ENCODE measurements at places on chromosomes 12 and 14. TPM values are rescaled to one million over a fixed set of nuclear protein-coding genes. Genes with fewer than 3 reads are reported as not detected.

The GZMH gene
- total RNA-seq = 9.6 TPM

The FAM181A gene
- total RNA-seq = not detected

The TROAP gene
- total RNA-seq = 1.3 TPM

- DNase-seq = no peak
Observed at GRCh38 chr12:2359725-2360629, 307.2 kb downstream of the CACNA1C start.

DNA sequence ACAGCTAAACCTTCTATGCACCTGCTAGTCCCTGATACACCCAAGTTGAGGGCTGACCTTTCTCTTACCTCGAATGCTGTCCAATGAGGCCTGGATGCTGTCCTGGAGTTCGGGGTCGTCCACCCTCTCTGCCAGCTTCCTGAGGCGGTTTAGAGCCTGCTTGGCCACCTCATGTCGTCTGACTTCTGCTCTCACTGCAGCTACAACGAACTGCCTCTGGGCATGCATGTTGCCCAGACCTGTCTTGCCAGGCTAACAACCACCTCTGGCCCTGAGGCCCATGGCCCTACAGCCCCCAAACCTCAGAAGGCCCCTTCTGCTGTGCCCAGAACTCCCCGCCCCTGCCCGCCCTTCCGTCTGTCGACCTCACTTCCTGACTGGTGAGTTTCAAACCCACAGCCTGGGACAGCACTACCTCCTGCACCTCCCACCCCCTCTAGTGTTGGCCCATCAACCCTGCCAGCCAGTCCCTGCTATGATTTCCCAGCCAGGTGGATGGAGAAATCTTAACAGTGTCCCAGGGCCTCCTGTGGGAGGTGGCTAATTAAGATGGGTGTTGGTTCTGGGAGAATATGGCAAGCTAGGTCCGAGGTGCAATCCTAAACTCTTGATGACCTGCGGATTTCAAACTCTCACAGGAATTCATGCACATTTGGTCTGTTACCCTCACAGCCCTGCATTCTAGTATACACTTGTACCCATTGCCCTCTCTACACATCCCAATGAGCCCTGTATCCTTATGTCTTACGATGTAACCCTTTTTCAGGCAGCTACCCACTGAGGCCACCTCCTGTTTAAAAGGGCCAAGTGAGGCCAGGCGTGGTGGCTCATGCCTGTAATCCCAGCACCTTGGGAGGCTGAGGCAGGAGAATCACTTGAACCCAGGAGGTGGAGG, 2.7 kb upstream of the TSPAN31 start:
- peak; percentile 78 for DNase-seq

GRCh38 chr12:66800046-66800445, 121.2 kb upstream of the GRIP1 start:
- DNase-seq = no peak

GRCh38 chr14:55733599-55733998, 153.6 kb downstream of the KTN1 start:
- DNase-seq = no peak

- no peak for DNase-seq
Observed at GRCh38 chr12:122830517-122831214, 4.6 kb upstream of the HIP1R start.

DNA sequence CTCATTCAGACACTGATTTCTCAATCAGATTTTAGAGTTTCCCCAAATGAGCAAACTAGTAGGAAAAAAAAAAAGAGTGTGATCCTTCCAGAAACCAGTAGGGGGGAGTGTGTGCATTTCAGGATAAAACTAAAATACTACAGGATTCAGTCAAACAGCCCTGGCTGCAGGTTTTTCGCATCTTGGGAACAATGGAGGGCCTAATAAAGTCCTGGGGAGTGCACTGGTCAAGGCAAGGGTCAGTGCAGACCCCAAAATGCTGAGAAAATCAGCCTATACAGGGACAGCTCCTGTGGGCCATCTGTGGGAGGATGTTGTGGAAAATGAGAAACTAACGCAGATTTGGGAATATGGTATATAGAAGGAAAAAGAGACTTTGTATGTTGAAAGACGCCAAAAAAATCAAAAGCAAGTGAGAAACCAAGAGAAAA, 22.2 kb upstream of the ABCD4 start:
- DNase-seq = no peak

DNA sequence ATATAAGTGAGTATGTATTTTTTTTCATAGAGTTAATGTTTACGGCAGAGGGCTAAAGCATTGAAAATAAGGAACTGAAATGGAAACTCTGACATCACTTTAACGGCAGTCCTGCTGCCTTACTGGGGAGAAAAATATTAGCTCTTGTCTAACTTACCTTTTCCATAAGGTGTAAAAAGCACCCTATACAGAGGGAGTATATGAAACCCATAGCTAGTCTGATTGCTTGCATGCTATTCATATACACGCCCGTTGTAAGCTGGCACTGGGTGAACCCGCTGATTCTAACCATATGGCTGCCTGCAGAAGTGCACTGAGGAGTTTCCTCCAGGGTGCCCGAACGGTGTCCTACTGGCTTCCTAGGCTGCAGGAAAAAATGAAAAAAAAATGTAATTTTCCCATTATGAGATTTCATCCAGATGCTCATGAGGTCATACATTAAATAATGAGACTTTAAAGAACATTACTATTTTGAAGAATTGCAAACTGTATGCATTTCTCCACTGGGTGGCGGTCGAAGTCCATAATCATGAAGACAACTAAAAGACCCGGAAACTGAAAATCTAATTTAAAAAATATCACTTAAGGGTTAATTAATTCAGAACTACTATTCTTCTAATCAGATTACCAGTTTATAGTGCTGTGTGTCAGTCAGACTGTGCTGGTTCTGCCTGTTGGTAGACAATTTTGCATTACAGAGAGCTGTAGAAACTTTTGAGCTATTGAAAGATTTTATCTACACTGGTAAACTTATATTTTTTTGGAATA, 144.7 kb downstream of the ALX1 start:
- DNase-seq = no peak

- DNase-seq = no peak
Observed at GRCh38 chr12:105219261-105220028, 16.5 kb downstream of the APPL2 start.

DNA sequence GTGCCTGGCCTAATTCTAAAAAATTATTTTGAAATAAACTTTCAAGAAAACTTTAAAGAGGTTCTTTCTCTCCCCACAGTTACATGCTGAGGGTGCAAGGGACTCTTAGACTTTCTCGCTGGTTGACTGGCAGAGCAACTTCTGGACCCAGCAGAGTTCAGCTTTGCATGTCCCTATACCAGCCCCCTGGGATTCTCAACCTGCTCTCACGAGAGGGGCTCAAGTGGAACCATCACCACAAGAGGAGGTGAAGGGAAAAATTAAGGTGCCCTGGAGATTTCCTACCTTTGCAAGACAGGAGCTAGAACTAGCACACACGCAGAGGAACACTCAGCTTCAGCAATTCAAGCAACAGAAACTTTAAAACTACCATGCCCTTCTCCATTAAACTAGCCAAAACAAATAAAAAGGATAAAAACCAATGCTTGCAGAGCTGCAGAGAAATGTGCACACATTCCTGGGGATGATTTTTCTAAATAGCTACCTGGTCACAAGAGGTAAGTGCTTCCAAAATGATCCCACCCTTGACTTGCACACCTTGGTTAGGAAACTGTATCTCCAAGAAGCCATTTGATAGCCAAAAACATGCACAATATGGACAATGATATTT, 2.5 kb downstream of the HVCN1 start:
- DNase-seq = no peak

DNA sequence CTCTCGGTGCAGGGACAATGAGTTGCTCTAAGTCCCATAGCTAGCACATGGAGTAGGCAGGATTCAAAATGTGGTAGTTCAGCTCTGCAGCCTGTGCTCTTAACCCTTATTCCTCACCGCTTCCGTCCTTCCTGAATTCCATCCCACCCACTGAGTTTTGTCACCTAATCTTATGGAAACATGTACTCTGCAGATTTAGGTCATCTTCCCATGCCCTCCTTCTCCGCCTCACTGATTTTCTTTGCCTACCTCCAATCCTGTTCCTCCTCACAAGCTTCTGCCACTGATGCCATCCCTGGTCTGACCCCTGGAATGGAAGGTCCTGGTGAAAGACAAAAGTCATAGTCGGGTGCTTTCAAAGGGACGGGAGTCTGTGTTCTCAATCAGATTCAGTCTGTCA, 46.5 kb upstream of the ABCC9 start:
- DNase-seq = no peak

DNA sequence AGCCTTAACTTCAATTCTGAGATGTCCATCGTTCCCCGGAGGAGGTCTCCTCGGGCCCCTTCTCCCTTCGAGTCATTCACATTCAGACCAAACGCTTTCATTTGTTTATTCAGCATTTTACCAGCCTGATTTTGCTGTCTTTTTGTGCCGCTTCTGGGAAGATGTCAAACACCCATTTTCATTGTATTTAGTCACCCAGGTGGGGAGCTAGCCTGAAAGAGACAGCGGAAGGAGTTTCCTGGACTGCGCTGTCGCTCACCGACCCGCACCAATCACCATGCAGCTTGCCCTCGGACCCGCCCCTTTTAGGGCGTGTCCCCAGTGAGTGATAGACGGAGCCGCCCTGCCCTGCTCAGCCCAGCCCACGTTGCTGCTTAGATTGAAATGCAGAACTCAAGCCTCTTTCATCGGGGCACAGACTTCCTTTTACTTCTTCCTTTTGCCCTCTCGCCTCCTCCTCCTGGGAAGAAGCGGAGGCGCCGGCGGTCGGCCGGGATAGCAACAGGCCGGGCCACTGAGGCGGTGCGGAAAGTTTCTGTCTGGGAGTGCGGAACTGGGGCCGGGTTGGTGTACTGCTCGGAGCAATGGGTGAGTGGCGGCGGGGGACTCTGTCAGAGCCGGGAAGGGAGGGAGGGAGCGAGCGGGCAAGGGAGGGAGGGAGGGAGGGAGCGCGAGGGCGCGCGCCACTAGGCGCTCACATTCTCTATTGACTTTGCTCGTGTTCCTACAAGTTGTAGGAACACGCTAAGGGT, at the start of gene PAX9:
Gene PAX9, plus strand, starts transcription at position 355 of the 752 bp plus-strand sequence. Its CDS starts 230 bp downstream, at position 585.
- DNase-seq = no peak

DNA sequence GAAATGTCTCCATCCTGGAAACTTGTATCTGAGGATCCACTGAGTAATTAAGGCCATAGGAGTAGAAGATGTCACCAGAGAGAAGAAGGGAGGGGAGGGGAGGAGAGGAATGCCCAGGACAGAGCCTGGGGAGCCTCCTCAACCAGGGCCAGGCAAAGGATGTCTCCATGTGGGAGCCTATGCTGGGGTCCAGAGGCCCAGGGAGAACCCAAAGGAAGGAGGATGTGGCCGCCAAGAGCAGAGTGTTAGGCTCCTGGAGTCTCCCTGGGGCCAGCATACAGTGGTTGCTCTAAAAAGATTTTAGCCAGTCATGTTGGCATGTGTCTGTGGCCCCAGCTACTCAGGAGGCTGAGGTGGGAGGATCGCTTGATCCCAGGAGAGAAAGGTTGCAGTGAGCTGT, 92.6 kb downstream of the DICER1 start:
- no peak for DNase-seq

GRCh38 chr14:82510007-82510406, 976.4 kb upstream of the SEL1L start:
- DNase-seq = no peak

DNA sequence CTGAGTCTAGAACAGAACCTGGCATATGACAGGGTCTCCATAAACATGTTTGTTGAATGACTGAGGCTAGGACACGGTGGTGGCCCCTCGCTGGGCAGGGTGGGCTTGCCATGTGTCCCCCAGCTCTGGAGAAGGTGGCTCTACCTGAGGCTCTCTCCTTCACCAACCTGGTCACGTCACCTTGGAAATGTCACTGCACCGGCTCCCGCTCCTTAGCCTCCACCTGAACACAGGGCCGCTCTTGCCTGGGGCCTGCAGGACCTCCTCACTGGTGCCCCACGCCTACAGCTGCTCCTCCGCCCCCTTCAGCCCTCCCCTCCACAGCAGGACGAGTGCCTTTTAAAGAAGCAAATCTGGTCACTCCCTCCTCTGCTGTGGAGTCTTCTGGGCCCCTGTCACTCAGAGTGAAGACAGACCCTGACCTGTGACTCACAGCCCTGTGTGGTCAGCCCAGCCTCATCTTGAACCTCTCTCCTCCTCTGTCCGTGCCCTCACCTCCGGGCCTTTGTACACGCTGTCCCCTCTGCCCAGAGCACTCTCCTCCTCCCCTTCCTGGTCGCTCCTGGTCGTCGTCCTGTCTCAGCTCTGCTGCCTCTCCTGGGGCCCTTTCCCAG, 81.0 kb downstream of the ADGRD1 start:
- no peak for DNase-seq

DNA sequence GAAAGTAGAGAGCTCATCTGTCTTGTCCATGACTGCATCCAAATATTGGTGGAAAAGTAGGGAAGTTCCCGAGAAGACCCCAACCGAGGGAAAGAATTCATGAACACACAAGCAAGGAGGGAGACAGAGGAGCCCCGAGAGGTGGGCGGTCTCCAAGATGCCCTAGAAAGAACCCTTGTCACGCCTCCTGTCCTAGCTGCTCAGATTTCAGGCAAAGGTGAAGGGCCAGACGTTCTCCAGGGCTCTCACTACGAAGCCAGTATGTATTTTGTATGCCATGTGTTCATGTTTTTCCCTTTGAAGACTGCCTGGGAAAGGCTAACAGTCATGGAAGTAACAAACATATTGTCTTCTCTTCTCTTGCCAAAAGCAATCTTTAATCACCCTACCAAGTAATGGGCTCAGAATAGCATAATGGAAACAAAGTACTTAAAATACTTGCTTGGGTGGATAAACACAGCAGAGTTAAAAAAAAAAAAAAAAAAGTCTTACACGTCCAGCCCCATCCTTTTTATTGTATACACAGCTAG, 99.2 kb upstream of the TBX3 start:
- no peak for DNase-seq

DNA sequence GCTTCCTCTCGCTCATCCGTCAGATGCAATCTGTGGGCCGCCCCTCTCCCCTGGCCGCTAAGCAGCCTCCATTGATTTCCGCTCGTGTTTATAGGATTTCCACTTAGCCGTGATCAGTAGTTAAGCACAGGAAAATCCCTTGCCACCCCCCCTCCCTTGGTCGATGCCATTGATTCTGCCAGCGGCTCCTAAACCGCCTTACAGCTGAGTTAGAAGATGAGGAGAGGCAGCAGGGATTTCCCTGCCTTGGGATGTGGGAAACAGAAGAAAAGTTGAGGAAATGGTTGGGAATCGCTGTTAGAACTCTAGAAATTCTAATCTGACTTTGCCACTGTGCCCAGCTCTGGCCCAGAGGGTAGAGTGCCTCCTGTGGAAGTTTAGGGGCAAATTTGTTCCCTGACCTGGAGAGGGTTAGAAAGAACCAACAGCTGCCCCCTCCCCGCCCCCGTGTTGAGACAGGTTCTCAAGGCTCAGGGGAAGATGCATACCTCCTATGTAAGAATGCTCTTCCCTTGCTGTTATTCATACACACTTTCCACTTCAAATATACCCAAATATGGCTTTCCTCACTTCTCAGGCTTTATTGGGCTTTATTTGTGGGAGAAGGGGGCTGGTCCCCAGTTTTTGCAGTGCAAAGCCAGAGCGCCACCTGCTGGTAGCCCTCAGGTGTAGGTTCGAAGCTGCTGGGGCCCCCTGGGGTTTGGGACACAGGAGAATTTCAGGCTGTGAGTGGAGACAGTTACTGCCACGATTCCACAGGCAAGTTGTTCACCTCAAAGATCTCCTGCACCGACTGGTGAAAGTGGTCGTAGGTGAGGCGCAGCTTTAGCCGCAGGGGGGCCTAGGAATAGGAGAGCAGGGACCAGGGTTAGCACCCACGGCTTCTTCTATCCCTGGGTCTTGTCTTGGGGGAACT, 3.2 kb downstream of the THTPA start:
- DNase-seq = peak; percentile 33

All from naive thymus-derived CD4-positive, alpha-beta T cell (primary cell).